Activated CD4-positive, alpha-beta T cell treated with anti-CD3 and anti-CD28 coated beads, Interleukin-2, amount 50 U/mL, for 24 hours (primary cell): ENCODE measurements at places on chromosomes 1 and 21.

GRCh38 chr1:166605137-166605536, 234.1 kb upstream of the POGK start:
- DNase-seq: no peak

GRCh38 chr1:155049651-155050559, 1.2 kb upstream of the ADAM15 start:
- DNase-seq: no peak

DNA sequence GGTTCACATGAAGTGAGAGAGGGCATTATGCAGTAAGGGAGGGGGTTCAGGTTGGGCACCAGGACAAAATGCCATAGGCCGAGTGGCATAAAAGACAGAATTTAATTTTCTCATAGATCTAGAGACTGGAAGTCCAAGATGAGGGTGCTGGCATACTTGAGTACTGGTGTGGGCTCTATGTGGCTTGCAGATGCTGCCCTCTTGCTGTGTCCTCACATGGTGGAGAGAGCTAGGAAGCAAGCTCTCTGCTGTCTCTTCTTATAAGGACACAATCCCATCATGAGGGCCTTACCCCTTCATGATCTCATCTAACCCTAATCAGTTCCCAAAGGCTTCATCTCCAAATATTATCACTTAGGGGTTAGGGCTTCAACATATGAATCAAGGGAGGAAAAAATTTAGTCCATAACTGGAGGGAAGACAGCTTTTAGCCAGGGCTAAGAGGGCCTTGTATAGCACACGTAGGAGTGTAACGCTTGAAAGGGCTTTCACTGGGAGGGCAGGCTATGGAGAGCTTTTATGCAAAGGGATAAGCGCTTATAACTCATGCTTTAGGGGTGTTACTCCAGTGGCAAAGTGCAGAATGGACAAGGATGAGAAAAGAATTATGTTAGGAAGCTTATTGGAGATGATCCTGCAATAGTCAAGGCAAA, 64.5 kb downstream of the PLPPR5 start:
- no peak for DNase-seq

DNA sequence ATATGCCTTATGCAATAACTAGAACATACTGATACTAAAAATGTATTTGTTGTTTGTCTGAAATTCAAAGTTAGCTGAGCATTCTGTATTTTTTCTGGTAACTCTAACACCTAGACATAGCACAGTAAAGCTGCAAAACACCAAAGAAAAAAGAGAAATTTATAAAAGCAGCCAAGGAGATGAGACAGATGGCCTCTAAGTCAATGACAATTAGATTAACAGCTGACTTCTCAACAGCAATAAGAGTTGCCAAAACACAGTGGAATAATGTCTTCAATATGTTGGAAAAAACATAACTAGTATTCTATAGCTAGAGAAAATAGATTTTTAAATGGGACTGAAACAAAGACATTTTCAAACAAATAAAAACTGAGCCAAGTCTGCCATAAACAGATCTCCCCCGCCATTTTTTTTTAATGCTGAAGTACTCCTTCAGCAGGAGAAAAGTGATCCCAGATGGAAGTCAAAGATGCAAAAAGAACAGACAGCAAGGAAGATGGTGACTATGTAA, 81.3 kb downstream of the SYF2 start:
- DNase-seq: no peak
